ENCODE measurements at places on chromosomes 3 and 15. TPM values are rescaled to one million over a fixed set of nuclear protein-coding genes. Genes with fewer than 3 reads are reported as not detected.

DNA sequence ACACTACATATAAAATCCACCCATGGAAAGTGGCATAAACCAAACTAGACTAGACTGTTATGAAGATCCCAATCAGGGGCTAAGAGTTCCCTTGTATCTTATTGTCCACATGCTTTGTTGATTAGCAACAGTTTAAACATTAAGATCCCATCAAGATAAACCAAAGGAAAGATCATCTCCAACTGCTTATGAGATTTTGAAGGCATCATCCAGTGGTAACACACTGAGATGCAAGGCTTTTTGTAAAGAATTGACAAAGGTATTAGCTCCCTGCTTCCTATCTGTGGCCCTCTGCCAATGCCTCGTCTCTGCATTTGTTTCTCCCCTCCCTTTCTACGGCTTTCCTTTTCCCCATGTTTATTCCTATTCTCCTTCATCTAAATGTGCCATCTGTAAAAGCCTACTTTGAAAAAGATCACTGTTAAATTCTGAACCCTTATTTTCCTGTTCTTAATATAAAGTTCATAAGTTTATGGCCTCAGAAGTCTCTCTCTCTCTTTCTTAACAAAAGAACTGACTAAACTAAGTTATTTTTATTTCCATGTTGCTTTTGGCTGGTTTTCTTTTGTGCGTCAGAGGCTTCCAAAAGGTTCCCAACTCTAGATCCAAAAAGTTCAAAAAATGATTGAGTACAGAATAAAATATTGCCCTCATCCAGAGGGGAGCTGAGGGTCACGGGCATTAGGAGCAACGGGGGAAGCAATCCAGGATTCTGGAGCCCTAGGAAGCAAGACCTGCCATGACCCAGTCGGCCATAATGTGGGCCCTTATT, 5.5 kb downstream of the PLD1 start:
- H3K27me3 ChIP-seq = peaks cover 9% of the 10 kb centered on the region
- no peak for DNase-seq
- no peak overlapping the region for H3K4me3 ChIP-seq

DNA sequence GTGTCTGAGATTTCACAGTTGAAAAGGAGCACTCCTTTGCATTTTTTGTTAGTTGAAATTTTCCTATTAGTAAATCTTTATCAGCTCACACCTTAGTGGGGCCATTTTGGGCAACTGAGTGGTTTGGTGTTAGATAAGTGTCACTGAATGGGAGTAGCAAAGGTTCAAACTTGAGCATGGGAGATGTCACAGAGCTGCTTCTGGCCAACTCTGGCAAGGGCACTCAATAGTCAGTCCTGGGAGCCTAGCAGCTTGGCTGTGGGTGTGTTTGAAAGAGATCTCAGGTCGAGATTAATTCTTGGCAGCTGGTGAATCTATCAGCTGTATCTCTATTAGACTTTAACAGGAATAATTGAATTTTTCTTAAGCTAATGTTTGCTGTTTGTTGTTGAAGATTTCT, 579.3 kb downstream of the EDEM1 start:
- no peak overlapping the region for H3K4me3 ChIP-seq
- no peak overlapping the region for H3K27ac ChIP-seq
- no peak for DNase-seq
- H3K4me1 ChIP-seq = no peaks in the 10 kb centered on the region
- no peaks in the 10 kb centered on the region for H3K36me3 ChIP-seq

- H3K27ac ChIP-seq = no peak overlapping the region
- no peaks in the 10 kb centered on the region for H3K36me3 ChIP-seq
- no peaks in the 10 kb centered on the region for H3K27me3 ChIP-seq
- H3K4me1 ChIP-seq = peaks cover 4% of the 10 kb centered on the region
- no peak overlapping the region for H3K4me3 ChIP-seq
These were observed 6.6 kb downstream of the EHD4 start for GRCh38 chr15:41965441-41966413.

GRCh38 chr3:14357463-14357862, 44.9 kb upstream of the SLC6A6 start:
- no peak for DNase-seq
- no peaks in the 10 kb centered on the region for H3K27me3 ChIP-seq
- no peak overlapping the region for H3K4me3 ChIP-seq

- H3K27me3 ChIP-seq = no peaks in the 10 kb centered on the region
- no peaks in the 10 kb centered on the region for H3K4me1 ChIP-seq
- H3K36me3 ChIP-seq = no peaks in the 10 kb centered on the region
- H3K4me3 ChIP-seq = no peak overlapping the region
- no peak overlapping the region for H3K27ac ChIP-seq
These were observed 294.0 kb downstream of the RORA start for GRCh38 chr15:60935130-60935529.

GRCh38 chr3:140917772-140918171, 23.9 kb upstream of the SLC25A36 start:
- H3K36me3 ChIP-seq = no peaks in the 10 kb centered on the region
- H3K4me3 ChIP-seq = no peak overlapping the region
- H3K27me3 ChIP-seq = no peaks in the 10 kb centered on the region
- H3K4me1 ChIP-seq = no peaks in the 10 kb centered on the region
- H3K27ac ChIP-seq = no peak overlapping the region

VIPR1 gene
- 11.3 TPM for total RNA-seq

DNA sequence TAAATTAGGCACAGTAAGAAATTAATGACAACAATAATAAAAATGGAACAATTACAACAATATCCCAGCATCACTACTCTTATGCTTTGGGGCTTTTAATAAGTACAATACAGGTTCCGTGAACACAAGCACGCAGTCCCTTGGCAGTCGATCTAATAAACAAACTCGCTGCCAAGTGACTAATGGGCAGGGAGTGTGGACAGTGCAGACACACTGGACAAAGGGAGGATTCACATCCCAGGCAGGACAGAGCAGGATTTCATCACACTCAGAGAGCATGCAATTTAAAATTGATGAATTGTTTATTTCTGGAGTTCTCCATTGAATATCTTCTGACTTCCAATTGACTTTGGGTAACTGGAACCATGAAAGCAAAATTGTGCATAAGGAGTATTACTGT, 524.1 kb upstream of the CFAP20DC start:
- no peaks in the 10 kb centered on the region for H3K36me3 ChIP-seq
- no peaks in the 10 kb centered on the region for H3K4me1 ChIP-seq
- H3K27me3 ChIP-seq = no peaks in the 10 kb centered on the region
- no peak overlapping the region for H3K27ac ChIP-seq
- H3K4me3 ChIP-seq = no peak overlapping the region
- no peak for DNase-seq

GRCh38 chr15:75034615-75035014, 11.2 kb downstream of the PPCDC start:
- H3K27ac ChIP-seq = no peak overlapping the region
- no peaks in the 10 kb centered on the region for H3K27me3 ChIP-seq
- H3K4me3 ChIP-seq = no peak overlapping the region
- peaks cover 10% of the 10 kb centered on the region for H3K4me1 ChIP-seq

DNA sequence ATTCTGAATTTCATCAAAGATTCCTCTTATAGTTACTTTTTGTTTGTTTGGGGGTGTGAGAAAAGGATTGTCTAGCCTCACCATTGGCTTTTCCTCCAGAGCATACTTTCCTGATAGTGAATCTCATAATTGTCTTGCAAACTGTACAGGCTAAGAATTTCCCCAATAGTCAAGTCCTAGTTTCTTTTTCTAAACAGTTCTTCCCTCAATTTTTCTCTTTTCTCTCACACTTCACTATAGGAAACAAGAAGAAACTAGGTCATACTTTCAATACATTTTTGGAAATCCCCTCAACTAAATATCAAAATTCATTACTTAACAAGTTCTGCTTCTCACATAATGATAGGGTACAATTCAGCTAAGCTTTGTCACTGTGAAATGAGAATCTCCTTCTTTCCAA, 241.9 kb downstream of the IL20RB start:
- H3K36me3 ChIP-seq = no peaks in the 10 kb centered on the region
- no peak for DNase-seq
- no peaks in the 10 kb centered on the region for H3K4me1 ChIP-seq
- H3K27me3 ChIP-seq = no peaks in the 10 kb centered on the region
- no peak overlapping the region for H3K27ac ChIP-seq

DNA sequence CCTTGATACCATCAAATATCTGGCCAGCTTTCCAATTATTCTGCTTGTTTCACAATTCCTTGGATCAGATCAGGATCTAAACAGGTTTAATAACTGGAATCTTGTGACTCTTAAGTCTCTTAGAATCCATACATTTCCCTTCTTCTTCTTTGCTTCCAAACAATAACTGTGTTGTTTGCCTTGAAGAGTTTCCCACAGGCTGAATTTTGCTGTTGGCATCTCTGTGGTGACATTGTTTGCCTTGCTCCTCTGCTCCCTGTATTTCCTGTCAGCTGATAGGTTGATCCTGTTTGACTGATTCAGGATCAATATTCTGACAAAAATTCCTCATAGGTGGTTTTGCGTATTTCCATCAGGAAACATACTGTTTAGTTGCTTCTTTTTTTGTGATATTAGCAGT, 248.4 kb upstream of the LMCD1 start:
- H3K36me3 ChIP-seq = no peaks in the 10 kb centered on the region
- no peak for DNase-seq
- H3K27me3 ChIP-seq = no peaks in the 10 kb centered on the region
- H3K27ac ChIP-seq = no peak overlapping the region
- no peak overlapping the region for H3K4me3 ChIP-seq
- no peaks in the 10 kb centered on the region for H3K4me1 ChIP-seq

TNK2 gene
- 33.9 TPM for total RNA-seq

DNA sequence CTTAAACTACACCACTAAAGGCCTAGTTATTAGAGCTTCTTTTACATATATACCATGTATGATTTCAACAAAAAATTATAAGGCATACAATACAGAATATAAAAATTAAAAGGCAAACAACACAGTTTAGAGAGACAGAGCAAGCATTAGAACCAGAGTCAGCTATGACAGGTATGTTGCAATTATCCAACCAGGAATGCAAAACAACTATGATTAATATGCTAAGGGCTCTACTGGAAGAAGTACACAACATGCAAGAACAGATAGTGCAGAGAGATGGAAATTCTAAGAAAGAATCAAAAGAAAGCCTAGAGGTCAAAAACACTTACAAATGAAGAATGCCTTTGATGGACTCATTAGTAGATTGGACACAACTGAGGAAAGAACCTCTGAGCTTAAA, 39.6 kb downstream of the CCDC54 start:
- no peaks in the 10 kb centered on the region for H3K27me3 ChIP-seq
- no peak overlapping the region for H3K4me3 ChIP-seq
- no peak overlapping the region for H3K27ac ChIP-seq
- H3K36me3 ChIP-seq = no peaks in the 10 kb centered on the region
- no peaks in the 10 kb centered on the region for H3K4me1 ChIP-seq

EAF2 gene
- total RNA-seq = 6.0 TPM

MED12L gene
- 24.0 TPM for total RNA-seq

- DNase-seq = no peak
- H3K27me3 ChIP-seq = no peaks in the 10 kb centered on the region
- H3K27ac ChIP-seq = no peak overlapping the region
- peak overlapping the region; percentile 99 for H3K4me3 ChIP-seq
- peaks cover 3% of the 10 kb centered on the region for H3K4me1 ChIP-seq
These were observed 417 bp downstream of the HACD2 start for GRCh38 chr3:123584284-123584987.

DNA sequence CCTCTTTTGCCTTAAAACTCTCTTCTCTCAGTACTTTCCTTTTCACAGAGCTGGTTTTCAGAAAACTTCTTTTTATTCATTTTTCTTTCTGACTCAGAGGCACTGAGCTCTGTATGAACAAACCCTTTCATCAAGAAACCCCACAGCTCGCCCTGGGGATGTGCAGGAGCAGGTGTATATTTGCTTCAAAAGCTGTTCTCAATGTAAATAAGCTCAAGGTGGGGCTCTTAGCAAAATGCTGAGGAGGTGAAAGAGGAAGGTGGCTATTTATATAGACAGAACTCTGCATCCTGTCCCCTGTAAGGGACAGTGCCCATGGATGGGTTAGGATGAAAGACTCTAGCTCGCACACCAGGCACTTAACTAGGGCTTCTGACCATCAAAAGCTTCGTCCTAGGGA, 302.0 kb downstream of the WDR72 start:
- H3K27ac ChIP-seq = no peak overlapping the region
- DNase-seq = no peak
- no peaks in the 10 kb centered on the region for H3K27me3 ChIP-seq

GRCh38 chr15:77825546-77825945, 192.8 kb upstream of the LINGO1 start:
- peaks cover 10% of the 10 kb centered on the region for H3K27me3 ChIP-seq
- peaks cover 4% of the 10 kb centered on the region for H3K4me1 ChIP-seq
- no peak overlapping the region for H3K4me3 ChIP-seq
- no peaks in the 10 kb centered on the region for H3K36me3 ChIP-seq

SLC4A7 gene
- total RNA-seq = 66.6 TPM

DNA sequence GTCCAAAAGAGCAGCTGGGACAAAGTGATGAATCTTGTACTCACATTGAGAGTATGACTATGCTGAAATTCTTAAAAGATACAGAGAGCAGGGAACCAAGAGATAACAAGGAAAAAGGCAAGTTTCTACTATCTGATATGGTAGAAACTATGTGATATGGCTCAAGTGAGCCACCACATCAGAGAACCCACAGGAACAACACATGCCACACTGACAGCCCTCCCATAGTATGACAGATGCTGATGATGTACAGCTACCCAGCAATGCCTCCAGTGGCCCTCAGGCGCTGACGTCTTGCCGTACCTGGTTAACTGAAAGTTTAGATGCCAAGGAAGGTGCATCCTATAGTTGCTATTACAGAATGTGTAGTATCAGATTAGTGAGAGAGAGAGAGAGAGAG, 42.4 kb downstream of the CHAC1 start:
- H3K27ac ChIP-seq = no peak overlapping the region
- no peak overlapping the region for H3K4me3 ChIP-seq
- H3K4me1 ChIP-seq = no peaks in the 10 kb centered on the region
- H3K27me3 ChIP-seq = no peaks in the 10 kb centered on the region
- DNase-seq = no peak
- H3K36me3 ChIP-seq = peaks cover 2% of the 10 kb centered on the region

DNA sequence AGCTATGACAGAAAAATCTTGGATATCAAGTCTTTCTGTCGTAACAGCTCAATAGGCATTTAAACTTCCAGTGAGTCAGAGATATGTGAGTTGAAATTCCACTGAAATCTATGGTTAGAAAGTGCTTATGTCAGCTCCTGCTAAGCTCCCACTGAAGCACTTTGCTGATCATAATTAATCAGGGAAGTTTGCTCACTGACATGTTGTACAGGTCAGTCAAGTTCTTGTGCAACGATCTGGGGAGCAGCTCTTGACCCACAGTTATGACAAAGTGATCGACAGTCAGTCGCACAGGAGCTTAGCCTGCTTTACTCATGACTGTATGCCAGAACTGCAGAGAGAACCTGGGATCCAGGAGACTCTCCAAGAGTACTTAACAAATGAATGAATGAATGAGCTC, 453.5 kb downstream of the SOX2 start:
- H3K27ac ChIP-seq = no peak overlapping the region
- no peaks in the 10 kb centered on the region for H3K36me3 ChIP-seq
- no peaks in the 10 kb centered on the region for H3K4me1 ChIP-seq
- no peak overlapping the region for H3K4me3 ChIP-seq
- no peak for DNase-seq

HOMER2 gene
- 26.2 TPM for total RNA-seq

- no peak for DNase-seq
- H3K27ac ChIP-seq = no peak overlapping the region
- 0 out of 2 replicates have a peak, but pooled peaks cover 2% of the 10 kb centered on the region for H3K27me3 ChIP-seq
- H3K4me3 ChIP-seq = no peak overlapping the region
These were observed 10.4 kb downstream of the BCL6 start for GRCh38 chr3:187734841-187735240.

- no peaks in the 10 kb centered on the region for H3K4me1 ChIP-seq
- no peak overlapping the region for H3K4me3 ChIP-seq
- H3K27ac ChIP-seq = no peak overlapping the region
These were observed 66.7 kb upstream of the NANOGP8 start for GRCh38 chr15:35151782-35152181.

GRCh38 chr3:12884186-12884680, 42.9 kb upstream of the RPL32 start:
- no peak for DNase-seq
- no peaks in the 10 kb centered on the region for H3K36me3 ChIP-seq
- H3K27ac ChIP-seq = no peak overlapping the region
- no peaks in the 10 kb centered on the region for H3K27me3 ChIP-seq

TNFSF10 gene
- total RNA-seq = not detected
